ENCODE measurements at places on chromosomes 12 and 14.

GRCh38 chr12:32120419-32120818 lies 13.8 kb downstream of the BICD1 start:
- peaks cover 30% of the 10 kb centered on the region for H3K4me1 ChIP-seq
- H3K4me3 ChIP-seq = no peak overlapping the region
- no peak overlapping the region for H3K27ac ChIP-seq
- peaks cover 8% of the 10 kb centered on the region for H3K36me3 ChIP-seq
- no peaks in the 10 kb centered on the region for H3K27me3 ChIP-seq

GRCh38 chr12:29783773-29784666 lies at the start of gene TMTC1:
Gene TMTC1 (minus strand): TSS chr12:29783942. CDS start chr12:29783751, 191 bp downstream.
- no peak within 1 kb of the TSS for H3K4me3 ChIP-seq
- peaks cover 3% of the 10 kb centered on the region for H3K27me3 ChIP-seq
- no peak for DNase-seq
- no peak within 1 kb of the TSS for H3K27ac ChIP-seq
- H3K36me3 ChIP-seq = no peaks in the 10 kb centered on the region

DNA sequence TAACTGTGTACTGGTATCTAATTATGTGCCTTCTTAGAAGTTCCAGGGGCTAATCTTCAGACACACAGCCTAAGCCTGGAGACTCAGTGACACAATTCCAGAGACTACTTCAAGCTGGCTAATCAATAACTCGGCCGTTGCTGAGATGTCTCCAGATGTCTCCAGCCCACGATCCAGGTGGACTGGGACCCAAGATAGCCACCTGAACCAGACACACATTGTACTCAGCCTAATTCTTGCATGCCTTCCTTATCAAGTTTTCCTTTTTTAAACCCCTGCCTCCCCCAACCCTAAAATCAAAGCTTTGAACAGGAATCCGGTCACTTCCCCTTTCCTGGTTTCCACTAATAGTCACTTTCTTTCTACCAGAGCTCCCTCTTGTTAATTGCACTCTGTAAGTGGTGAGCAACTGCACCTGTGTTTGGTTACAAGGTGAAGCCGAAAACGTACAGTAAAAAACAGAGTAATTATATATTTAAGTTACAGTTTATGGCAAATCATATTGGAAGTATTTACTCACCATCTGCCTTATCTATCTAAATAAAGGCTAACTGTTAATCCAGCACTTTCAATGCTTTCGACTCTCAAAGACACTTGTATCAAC lies 39.8 kb upstream of the PTGDR start:
- no peak overlapping the region for H3K4me3 ChIP-seq
- peaks cover 2% of the 10 kb centered on the region for H3K27me3 ChIP-seq
- H3K36me3 ChIP-seq = no peaks in the 10 kb centered on the region

DNA sequence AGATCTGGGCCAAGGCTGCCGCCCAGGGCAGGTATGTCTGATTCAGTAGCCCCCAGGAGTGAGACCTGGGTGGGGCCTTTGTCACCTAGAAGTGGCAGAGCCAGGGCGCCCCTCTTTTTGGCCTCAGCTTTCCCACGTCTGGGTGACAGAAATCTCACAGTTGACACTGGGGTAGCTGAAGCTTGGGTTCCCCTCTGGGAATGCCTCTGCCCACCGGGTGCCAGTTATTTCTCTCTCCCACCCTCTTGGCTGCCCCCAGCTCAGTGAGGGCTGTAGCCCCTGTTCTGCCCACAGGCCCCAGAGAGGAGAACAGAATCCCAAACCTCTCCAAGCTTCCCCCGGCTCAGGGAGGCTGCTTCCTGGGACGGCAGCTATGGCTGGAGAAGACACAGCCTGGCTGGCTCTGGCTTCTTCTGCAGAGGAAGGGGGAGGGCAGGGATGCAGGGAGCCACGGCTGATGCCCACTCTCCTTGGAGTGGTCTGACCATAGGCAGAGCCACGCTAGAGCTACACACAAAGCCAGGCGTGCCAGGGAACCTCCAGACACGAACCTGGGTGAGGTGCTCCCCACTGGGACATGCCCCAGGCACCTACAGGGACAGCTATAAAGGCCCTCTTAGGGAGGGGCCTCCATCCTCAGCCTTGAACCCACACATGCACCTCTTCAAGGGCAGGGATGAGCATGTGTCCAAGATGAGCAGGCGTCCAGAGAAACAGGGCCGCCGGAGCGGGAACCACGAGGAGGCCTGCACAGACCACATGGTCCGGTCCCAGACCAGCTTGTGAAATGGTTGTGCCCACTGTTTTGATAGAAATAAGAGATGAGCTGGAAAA lies 51.7 kb downstream of the BEGAIN start:
- H3K4me3 ChIP-seq = no peak overlapping the region
- H3K4me1 ChIP-seq = no peaks in the 10 kb centered on the region
- no peak overlapping the region for H3K27ac ChIP-seq
- peaks cover 2% of the 10 kb centered on the region for H3K36me3 ChIP-seq

DNA sequence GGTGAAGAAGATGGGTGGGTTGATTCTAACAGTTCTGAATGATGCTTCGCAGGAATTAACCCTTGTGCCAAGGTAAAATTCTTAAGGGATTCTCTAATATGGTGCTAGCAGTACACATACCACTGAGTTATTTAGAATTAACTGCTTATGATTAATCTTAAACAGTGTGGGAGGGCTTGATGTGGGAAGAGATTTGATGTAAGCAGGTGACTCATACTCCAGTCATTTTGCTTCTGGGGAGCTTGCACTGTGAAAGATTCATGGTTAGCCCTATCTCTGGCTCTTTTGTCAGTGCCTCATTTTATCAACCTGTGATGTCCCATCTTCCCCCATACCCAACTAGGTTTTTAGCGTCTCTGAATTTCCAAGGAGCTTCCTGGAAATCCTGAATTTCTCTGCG lies 83.8 kb downstream of the NRXN3 start:
- no peak overlapping the region for H3K27ac ChIP-seq
- no peaks in the 10 kb centered on the region for H3K4me1 ChIP-seq
- H3K4me3 ChIP-seq = no peak overlapping the region
- H3K36me3 ChIP-seq = no peaks in the 10 kb centered on the region

GRCh38 chr12:29159661-29160060 lies 10.6 kb downstream of the FAR2 start:
- DNase-seq = no peak
- no peaks in the 10 kb centered on the region for H3K36me3 ChIP-seq
- H3K4me1 ChIP-seq = peaks cover 6% of the 10 kb centered on the region

DNA sequence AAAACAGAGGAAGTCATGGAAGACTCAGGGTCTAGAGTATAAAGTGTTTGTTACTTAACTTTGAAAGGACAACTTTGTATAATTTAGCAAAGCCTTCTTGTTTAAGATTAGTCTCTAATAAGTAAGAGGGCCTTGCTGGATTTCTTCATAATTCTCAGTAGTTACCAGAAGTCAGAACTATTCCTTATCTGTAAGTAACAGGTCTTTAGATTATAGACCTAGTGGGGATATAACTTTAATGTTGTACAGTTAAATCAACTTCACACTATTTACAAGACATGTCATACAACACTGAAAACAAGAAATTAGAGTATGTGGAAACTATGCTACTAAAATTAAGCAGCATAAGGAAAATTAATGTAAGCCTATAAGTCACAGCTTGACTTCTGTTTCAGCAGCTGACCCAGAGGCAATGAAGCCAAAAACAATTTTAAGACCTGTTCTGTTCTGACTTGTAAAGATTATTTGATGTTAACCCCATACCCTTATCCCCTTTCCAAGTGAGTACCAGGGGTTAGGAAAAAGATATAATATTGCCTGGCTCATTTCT lies 398.3 kb downstream of the RAD51B start:
- no peaks in the 10 kb centered on the region for H3K27me3 ChIP-seq
- H3K27ac ChIP-seq = no peak overlapping the region
- no peak overlapping the region for H3K4me3 ChIP-seq
- DNase-seq = no peak

DNA sequence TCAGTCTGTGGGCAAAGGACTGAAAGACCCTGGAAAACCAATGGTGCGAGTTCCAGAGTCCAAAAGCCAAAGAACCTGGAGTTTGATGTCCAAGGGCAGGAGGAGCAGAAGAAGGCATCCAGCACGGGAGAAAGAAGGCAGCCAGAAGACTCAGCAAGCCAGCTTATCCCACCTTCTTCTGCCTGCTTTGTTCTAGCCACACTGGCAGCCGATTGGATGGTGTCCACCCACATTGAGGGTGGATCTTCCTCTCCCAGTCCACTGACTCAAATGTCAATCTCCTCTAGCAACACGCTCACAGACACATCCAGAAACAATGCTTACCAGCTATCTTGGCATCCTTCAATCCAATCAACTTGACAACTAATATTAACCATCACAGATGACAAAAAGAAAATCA lies 57.2 kb upstream of the CAPRIN2 start:
- peaks cover 3% of the 10 kb centered on the region for H3K36me3 ChIP-seq
- H3K4me1 ChIP-seq = no peaks in the 10 kb centered on the region

DNA sequence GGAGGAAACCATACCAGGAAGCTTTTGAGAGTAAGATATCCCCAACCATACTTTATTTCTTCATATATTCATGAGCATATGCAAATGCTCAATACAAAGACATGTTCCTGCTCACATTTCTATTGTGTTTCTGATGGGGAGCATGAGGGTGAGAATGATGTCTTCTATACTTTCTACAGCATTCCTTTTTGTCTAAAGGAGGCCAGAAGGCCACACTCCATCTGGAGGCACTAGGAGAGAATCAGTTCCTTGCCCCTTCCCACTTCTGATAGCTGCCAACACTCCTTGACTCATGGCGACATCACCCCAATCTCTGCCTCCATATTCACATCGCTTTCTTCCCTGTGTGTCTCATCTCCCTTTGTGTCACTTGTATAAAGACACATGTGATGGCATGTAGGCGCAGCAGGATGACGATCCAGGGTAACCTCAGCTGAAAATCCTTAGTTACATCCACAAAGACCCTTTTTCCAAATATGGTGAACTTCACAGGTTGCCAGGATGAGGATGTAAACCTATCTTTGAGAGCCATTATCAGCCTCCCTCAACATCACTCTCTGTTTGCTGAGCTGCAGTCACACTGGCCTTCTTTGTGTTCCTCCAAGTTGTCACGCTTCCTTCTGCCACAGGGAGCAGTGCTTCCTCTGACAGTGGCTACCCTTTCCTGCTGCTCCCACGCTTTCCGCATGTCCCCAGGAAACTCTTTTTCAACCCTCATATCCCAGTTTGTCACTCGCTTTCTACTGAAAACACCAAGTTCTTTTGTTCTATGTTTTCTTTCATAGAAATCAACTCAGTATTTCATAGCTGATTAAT lies 96.9 kb downstream of the STXBP6 start:
- H3K27ac ChIP-seq = no peak overlapping the region
- H3K27me3 ChIP-seq = peaks cover 12% of the 10 kb centered on the region
- no peaks in the 10 kb centered on the region for H3K4me1 ChIP-seq
- H3K36me3 ChIP-seq = no peaks in the 10 kb centered on the region
- DNase-seq = no peak

- peaks cover 13% of the 10 kb centered on the region for H3K4me1 ChIP-seq
- DNase-seq = no peak
- peaks cover 28% of the 10 kb centered on the region for H3K36me3 ChIP-seq
- H3K27me3 ChIP-seq = no peaks in the 10 kb centered on the region
- H3K27ac ChIP-seq = no peak overlapping the region
- H3K4me3 ChIP-seq = no peak overlapping the region
Measured at GRCh38 chr12:6528539-6529235, 5.6 kb upstream of the GAPDH start.

DNA sequence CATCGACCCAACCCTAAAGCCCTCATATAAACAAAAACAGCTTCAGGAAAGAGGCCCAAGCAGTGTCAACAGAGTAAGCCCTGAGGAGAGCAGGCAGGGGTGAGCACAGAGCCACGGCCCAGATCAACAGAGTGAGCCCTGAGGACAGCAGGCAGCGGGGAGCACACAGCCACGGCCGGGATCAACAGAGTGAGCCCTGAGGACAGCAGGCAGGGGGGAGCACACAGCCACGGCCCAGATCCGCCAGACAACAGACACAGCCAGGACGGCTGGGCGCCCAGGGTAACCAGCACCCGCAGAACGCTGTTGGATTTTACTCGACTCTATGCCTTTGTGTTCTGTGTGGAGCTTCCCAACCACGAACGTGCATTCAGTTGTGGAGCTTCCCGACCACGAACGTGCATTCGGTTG lies 15.0 kb downstream of the CCDC85C start:
- H3K4me3 ChIP-seq = no peak overlapping the region
- no peaks in the 10 kb centered on the region for H3K4me1 ChIP-seq
- no peak overlapping the region for H3K27ac ChIP-seq

DNA sequence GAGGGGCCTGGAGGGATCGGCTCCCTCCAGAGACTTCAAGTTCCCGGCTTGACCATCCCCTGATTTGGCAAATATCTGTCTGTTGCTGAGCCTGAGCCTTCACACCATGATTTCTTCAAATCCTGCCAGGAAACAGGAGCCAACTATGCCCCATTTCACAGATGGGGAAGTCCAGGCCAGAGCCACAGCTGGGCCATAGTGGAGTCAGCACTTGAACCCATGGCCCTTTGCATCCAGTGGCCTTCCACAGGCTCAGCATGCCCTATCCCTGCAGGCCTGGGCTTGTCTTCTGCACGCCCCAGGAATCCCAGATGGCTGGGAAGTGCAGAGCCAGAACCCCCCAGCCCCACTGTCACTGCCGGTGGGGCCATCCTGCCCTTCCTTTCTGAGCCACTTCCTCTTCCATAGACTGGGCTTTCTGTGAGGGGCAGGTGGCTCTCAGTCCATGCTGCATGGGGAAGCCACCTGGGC lies 44.9 kb downstream of the CYP46A1 start:
- no peak for DNase-seq
- no peak overlapping the region for H3K4me3 ChIP-seq
- peaks cover 31% of the 10 kb centered on the region for H3K27me3 ChIP-seq

- DNase-seq = no peak
- peaks cover 11% of the 10 kb centered on the region for H3K36me3 ChIP-seq
- peak overlapping the region; percentile 49 for H3K4me3 ChIP-seq
- peaks cover 16% of the 10 kb centered on the region for H3K4me1 ChIP-seq
- no peaks in the 10 kb centered on the region for H3K27me3 ChIP-seq
Measured at GRCh38 chr12:44294649-44295048, 458.8 kb downstream of the TMEM117 start.
